ENCODE measurements at places on chromosomes 4 and X.

GRCh38 chr4:47690611-47691010, 147.3 kb downstream of the CORIN start:
- no peak for DNase-seq

DNA sequence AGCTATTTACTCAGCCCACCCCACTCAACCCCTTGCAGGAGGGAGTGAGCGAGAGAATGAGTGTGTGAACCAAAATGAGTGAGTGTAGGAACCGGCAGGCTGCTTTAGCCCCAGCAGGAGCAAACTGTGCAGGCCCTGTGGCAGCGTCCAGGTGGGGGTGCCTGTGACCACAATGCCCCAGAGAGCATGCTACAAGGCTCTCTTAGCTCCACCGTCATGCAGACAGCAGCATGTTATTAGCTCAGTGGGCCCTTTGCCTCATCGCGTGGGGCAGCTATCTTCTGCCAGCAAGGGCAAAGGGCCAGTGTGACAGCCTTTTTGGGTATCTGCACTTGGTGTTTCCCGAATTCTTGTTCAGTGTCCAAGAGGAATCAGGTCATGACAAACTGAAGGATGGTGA, 271.3 kb downstream of the GPM6A start:
- DNase-seq: no peak

- DNase-seq: no peak
Observed at GRCh38 chrX:46645614-46646013, 72.0 kb downstream of the CHST7 start.

GRCh38 chrX:29545878-29546277, 669.5 kb upstream of the MAGEB2 start:
- no peak for DNase-seq

GRCh38 chr4:79585834-79586233, 177.8 kb upstream of the GK2 start:
- DNase-seq: no peak

DNA sequence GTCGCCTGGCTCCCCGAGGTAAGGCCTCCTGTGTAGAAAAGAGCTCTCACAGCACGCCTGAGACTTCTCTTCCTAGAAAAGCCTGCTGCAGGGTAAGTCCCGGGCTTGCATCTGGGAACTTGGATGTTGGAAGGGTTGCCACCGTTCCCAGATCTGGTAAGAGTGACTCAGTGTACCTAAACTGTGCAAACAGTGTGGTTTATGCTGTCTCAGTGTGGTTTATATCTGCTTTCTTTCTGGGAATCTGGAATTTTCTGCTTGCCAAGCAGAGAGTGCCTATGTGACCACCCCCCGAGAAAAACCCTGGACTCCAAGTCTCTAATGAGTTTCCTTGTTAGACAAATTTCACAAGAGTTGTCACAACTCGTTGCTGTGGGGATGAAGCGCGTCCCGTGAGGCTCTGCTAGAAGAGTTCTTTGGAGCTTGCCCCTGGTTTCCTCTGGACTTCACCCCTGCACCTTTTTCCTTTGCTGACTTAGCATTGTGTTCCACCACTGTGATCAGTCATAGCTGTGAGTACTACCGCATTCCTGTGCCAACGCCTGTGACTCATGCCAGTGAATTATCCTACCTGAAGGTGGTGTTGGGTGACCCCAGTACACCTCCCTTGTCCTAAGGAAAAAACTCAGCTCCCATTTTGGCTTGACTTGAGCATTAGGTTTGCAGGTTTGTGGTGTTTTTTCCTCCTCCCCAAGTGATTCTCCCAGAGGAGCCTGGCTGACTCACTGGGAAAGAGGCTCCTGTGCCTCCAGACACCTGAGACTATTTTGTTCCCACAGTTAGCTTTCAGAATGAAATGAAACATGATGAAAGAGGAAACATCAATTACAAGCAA, 14.5 kb downstream of the SLC2A9 start:
- peak; percentile 36 for DNase-seq

- DNase-seq: no peak
Observed at GRCh38 chr4:107987916-107988762, 1.6 kb upstream of the HADH start.

DNA sequence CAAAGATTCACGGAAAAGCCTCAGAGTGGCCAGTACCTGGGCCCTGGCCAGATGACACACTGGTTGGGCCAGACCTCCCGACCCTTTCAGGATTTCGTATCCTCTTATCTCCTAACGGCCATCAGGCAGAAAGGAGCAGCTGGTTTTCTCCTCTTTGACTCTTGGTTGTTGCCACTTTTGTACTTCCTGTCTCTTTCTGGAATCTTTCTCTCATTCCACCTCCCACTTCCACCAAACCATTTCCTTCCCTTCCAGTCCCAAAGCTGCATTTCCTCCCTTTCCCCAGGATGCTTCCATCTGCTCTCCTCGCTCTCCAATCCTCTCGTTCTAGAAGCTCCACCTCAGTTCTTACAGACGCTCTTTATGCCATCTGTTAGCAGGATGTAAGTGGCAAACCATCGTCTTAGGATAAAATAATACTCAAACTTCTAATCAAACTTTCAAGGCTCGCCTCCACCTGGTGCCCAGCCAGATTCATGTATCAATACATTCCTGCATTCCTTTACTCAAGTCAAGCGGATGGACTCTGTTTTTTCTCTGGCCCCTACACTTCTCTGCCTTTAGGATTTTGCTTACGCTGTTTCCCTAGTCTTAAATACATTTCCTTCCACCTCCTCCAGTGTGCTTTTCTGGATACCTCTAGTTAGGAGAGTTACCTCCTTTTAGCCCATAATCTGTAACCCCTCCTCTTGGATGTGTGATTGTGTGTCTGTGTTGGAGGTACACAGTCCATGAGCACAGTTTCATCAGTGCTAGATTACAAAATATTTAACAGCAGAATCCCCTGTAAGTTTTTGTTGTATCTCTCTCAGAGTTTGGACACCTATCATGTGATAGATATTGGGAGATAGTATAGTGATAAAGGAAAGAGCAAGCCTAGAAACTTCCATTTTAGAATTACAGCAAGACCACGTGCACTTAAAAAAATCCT, 70.4 kb downstream of the LDB2 start:
- DNase-seq: no peak

DNA sequence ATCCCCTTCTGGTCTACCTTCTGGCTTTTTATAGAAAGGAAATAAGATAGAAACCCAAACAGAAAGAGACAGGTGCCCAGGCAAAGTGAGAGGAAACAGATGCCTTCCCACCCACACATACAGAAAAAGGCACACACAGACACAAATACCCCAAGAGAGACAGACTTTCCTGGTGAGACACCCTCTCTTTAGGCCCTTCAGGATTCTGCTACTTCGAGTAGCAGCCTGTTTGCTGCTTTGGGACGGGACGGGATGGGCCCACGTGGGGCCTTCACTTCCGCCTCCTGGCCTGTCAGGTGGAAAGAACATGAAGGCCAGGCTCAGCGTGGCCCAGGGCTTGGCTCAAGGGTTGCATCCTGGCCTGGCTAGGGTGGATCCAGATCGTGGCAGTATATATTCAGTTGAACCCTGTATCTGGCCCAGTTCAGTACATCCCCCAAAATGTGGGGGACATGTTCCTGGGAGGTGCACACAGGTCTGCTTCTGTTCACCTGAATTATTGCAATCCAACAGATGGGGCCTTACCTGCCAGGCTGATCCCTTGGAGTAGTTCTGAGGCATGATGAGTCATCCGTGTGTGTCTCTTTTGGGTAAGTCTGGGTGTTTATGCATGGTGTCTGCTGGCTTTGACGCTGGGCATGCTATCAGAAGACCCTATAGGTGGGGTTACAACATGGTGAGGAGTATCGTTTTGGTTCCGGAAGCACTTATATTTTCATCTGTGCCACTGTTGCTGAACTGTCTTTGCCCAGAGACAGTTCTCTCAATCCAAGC, 2.4 kb downstream of the ZNF275 start:
- DNase-seq: no peak

- no peak for DNase-seq
Observed at GRCh38 chr4:13492747-13493146, 8.6 kb upstream of the RAB28 start.

GRCh38 chr4:688854-689681, at the start of gene SLC49A3:
Gene SLC49A3 (minus strand): TSS chr4:689151. CDS start chr4:689127, 24 bp downstream.
- peak; percentile 54 for DNase-seq

- no peak for DNase-seq
Observed at GRCh38 chr4:105283501-105283900, 136.8 kb downstream of the TET2 start.

GRCh38 chr4:8580321-8581093, at the start of gene GPR78:
Gene GPR78 (plus strand): TSS chr4:8580392. CDS start chr4:8580983, 591 bp downstream.
- DNase-seq: peak; percentile 71

GRCh38 chrX:53247928-53248327, 22.9 kb upstream of the KDM5C start:
- DNase-seq: no peak

GRCh38 chr4:10316851-10317250, 140.4 kb downstream of the ZNF518B start:
- DNase-seq: no peak

GRCh38 chrX:91434351-91435168, at the start of gene PABPC5:
Gene PABPC5 (plus strand): TSS chrX:91434839. CDS start chrX:91435578, 739 bp downstream.
- DNase-seq: peak; percentile 94

- DNase-seq: no peak
Observed at GRCh38 chr4:62806816-62807215, 1602.4 kb downstream of the TECRL start.

GRCh38 chr4:182932651-182933050, 15.5 kb upstream of the DCTD start:
- DNase-seq: no peak

- no peak for DNase-seq
Observed at GRCh38 chr4:72118017-72118416, 86.2 kb downstream of the NPFFR2 start.

DNA sequence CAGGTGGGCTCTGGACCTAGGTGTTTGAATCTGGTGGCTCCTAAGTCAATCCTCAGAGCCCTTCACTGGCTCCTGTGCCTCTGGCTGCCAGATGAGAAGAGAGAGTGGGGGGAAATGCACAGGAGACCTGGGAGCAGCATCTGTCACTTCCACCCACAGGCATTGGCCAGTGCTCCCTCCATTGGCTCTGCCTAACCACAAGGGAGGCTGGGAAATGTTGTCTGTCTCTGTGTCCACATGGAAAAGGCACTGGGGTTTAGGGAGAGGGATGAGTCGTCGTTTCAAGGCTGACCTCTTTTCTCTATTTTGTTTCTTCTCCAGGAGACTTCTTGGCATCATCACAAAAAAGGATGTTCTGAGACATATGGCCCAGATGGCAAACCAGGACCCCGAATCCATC, 76.4 kb downstream of the CLCN4 start:
- DNase-seq: no peak

GRCh38 chr4:108881190-108881589, 118.3 kb upstream of the ETNPPL start:
- peak; percentile 57 for DNase-seq

DNA sequence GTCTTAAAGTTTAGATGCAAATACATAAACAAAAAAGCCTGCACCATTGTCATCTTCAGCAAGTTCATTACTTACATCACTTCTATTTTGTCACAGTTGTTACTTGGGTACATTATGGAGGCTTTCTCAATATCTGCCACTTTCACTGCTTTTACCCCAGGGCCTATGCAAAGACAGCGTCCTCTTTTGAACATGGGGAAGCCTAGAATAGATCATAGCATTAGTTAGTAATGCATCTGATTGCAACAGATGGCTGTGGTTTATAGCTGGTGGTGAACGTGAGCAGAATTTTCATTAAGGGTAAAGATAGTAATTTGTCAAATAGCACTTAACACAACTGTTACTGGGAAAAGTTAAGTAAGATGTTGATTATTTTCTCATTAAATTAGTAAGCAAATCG, 729 bp downstream of the CXCL11 start:
- no peak for DNase-seq

GRCh38 chrX:99469439-99469838, 940.6 kb downstream of the PCDH19 start:
- DNase-seq: no peak

DNA sequence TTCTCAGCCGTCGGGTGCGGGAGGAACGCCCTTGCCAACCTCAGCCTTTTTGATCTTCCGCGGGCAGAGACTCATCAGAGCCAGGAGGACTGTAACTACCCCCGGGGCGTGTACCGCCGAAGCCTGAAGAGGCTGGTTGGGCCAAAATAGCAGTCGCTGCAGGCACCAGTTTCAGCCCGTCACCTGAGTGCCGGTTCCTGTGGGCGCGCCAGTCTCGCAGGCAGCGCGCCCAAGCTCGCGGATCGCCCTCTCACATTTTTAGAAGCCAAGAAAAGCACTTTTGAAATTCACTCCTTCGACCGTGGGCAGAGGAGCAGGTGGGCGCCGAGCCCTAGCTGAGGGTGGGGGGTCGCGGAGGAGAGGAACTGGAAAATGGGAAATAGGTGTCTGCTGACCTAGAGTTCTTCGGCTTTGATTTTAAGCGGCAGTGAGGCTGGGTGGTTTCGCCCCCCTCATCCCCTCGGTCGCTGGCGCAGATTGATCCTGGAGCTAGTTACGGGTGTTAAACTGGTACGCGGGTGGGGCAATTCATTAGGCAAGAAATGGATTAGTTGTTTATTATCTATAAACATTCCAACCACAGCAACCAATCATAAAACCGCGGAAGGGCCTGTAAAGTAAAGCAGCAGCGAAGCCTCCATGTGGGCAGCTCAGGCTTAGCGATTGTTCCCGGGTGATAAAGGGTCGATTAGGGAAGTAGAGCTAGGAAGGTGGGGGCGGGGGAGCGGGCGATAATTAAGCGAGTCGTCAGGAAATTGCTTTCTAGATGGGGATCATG, 69.2 kb downstream of the FBXO8 start:
- peak; percentile 17 for DNase-seq

DNA sequence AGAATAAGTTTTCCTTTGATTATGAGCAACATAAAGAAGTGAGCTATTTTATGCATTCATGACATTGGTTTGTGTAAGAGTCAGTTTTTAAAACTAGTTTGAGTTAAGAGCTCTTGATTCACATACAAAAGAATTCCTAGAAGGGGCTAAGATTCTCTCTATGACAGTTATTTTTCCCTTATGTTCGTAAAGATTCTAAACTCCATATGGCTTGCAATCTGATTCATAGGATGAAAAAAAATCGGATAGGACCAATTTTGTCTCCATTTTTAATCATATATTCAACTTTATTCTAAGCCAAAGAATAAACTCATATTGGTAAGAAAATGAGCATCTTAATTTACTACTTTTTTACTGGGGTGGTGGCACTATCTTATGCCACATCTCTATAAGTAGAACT, 79.4 kb downstream of the NAP1L3 start:
- DNase-seq: no peak
